DMS153 (cell line): ENCODE measurements at places on chromosomes 2 and 18.
A peak's percentile ranks its signal among the peaks of the same experiment; 100 is the strongest.

GRCh38 chr2:240306185-240306584, 129.3 kb upstream of the GPC1 start:
- DNase-seq = no peak

DNA sequence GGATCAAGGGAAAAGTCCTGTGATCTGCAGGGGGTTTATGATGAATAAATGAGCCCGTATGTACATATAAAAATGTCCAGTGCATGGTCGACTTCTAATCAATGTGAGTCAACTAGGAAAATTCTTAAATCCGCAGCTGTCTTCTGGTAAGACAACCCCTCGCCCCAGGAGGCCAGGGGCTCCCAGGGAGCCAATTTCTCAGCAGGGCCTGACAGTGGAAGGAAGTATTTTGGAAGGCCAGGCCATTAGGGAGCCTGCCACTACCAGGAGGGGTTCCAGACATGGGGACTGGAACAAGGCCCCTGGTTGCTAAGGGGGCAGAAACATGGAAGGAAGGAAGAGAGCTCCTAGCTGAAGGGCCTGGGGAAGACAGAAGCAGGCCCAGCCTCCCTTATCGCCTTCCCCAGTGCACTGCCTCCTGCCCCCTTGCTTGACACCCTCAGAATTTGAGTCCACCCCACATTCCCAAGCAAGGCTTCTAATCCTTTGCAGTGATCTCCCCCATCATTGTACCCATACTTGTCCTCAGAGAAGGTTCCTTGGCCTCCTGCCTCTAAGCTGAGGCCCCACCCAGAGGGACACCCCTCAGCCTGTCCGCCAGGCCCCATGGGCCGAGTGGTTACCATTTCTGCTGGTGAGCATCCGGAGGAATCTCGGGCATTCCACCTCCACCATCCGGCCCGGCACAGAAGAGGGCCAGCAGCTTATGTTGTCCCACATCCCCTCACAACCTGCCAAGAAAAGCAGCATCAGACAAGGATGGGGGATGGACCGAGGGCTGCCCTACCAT, 45.9 kb downstream of the SCTR start:
- no peak for DNase-seq

DNA sequence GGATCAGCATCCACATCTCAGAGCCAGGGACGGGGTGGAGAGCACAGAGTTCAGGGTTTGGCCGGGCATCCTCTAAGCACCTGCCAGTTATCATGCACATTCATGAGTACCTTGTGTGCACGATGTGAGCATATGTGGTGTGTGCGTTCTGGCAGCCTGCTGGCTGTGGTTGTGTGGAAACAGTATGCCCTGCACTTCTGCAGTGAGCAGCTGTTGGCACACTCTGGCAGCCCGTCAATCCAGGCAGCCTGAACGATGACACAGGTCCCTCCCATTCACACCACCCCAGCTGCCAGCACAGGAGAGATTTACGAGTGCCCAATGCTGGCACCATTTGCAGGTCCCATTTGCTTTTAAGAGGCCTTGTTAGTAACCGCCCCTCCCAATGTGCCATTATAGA, 74.2 kb downstream of the CD8B2 start:
- DNase-seq = peak; percentile 35

DNA sequence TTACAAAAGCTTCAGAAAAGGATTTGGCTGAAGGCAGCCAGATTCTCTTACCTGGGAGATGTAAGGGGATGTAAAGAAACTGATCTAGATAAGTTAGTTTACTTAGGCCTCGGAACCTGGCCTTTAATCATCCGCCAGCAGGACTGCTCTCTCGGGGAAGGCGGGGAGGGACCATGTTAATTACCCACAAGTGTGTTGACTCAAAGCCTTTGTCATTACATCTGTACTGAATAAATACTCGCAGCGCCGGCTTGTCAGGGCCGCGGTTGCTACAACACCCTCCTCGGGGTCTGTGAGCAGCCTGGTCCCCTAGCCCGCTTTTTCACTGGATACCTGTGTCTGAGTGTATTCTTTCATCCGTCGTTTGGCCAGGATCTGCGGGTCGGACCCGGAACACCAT, 6.7 kb downstream of the CHMP3 start:
- no peak for DNase-seq

GRCh38 chr2:74702001-74702715, 48.1 kb downstream of the SEMA4F start:
- DNase-seq = no peak

DNA sequence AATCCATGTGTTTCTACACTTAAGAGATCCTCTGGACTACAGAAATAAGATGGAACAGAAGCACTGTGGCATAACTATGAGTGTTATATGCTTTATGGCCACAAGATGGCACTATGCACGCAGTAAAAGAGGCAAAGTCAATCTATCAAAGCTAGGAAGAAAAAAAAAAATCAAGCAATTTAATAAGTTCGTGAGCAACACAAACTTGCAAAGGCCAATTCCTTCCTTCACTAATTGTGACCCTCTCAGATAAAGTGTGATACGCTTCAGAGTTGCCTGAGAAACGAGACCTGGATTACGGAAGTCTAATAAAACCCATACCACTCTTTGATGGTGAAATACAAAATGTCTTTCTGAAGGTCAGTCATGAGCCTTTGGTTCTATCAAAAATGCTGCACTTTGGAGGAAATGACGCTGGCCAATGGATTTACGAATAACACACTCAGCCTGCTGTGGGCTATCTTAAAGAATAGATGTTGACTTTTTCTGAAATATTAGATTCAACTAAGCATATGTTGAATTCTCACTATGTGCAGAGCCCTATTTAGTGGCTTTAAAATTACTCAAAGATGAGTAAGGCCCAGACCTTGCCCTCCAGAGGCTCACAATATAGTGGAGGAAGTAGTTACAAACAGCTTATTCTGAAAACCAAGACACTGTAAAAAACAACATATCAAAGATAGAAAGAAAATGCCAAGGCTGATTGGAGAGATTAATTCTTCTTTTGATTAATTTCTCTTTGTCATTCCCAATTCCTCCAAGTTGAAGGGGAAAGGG, 35.5 kb upstream of the TTR start:
- DNase-seq = peak; percentile 38

- no peak for DNase-seq
These were observed 83.4 kb downstream of the MYCN start for GRCh38 chr2:16023506-16024360.

GRCh38 chr2:64609227-64609941, 44.3 kb downstream of the SERTAD2 start:
- DNase-seq = peak; percentile 21

- DNase-seq = no peak
These were observed 7.0 kb upstream of the ACTR2 start for GRCh38 chr2:65220432-65221131.

GRCh38 chr2:89850481-89850880, 1159.0 kb downstream of the RPIA start:
- DNase-seq = no peak
